ENCODE measurements at places on chromosomes 3 and 15.

DNA sequence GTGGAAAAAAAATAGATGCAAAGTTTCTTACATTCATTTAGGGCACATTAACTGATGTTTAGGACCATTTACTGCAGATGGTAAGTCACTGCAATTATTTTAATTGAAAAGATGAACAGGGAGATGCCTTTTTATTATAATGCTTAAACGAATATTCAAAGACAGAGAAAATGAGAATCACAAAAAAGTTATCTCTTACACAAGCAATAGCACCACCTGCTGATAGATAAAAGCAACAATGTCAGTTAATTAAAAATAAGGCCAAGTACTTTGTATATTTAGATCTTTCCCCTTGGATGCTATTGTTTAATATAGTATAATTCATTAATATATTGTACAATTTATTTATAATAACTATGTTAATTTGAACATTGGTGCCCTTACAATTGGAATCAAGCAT lies 55.9 kb downstream of the IFT80 start:
- no peak for DNase-seq

DNA sequence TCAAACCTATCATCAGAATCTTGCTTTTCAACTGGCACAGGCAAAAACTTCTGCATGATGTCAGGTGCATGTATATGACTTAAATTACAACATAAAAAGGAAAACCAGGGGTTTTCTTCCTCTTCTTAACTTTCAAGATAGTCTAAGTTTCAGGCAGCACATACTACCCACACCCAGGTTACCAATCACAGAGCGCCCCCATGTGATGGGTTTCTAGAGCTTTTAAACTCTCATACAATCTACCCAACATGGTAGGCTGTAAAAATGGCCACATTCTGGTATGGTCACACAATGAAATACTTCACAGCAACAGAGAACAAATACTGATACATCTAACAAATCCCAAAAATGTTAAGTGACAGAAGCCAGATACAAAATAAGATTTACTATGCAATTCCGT lies 7.4 kb downstream of the MESD start:
- DNase-seq, result no peak

- no peak for DNase-seq
These were observed 20.4 kb upstream of the B4GALT4 start for GRCh38 chr3:119261055-119261454.

GRCh38 chr3:123624302-123624701 lies 39.4 kb upstream of the HACD2 start:
- DNase-seq, result no peak

- DNase-seq, result peak; percentile 45
These were observed 169.1 kb downstream of the GAP43 start for GRCh38 chr3:115792206-115792955.

GRCh38 chr3:48275287-48276027 lies 34.6 kb downstream of the ZNF589 start:
- DNase-seq, result no peak

DNA sequence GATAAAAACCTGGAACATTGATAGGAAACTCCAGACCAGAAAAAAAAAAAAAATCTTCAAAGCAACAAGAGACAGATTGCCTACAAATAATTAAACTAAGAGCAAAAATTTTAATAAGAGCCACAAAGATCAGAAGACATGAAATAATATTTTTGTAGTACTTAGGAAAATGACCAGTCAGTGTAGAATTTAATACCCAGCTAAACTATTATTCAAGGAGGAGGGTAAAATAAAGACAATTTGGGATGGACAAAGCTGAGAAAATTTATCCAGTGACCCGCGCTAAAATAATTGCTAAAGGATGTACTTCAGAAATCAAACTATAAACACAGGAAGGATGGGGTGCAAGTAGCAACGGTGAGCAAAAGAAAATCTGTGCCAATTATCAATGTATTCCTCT lies 133.2 kb downstream of the AQP9 start:
- no peak for DNase-seq

- DNase-seq, result no peak
These were observed 537.2 kb upstream of the IL12A start for GRCh38 chr3:159451482-159451881.

DNA sequence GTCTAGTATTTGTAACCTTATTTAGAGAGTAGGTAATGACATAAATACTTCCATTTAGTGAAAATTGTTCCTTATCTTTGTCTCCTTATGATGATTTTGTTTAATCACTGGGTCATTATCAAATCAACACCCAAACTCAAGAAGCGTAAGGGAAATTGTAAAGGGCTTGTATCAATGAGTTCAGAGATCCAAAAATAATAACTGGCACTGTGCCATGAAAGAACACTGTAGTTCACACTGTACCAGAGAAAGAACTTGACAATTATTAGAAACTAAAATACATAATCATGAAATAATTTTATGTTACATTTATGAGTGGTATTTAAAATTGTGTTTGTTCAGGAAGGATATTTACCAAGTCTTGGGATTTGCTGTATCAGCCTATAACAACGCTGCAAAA lies 895.4 kb downstream of the FHIT start:
- no peak for DNase-seq

- no peak for DNase-seq
These were observed 45.1 kb downstream of the TNIK start for GRCh38 chr3:171415070-171415469.

DNA sequence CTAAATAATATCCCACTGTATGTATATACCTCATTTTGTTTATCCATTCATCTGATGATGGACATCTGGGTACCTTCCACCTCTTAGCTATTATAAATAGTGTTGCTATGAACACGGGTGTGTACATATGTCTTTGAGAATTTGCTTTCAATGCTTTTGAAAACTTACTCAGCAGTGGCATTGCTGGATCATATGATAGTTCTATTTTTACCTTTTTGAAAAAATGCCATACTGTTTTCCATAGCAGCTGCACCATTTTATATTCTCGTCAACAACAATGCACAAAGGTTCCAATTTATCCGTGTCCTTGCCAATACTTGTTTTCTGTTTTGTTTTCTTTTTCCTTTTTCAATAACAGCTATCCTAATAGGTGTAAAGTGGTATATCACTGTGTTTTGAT lies 77.1 kb downstream of the PEAK1 start:
- DNase-seq, result no peak

GRCh38 chr3:16929311-16929710 lies 44.6 kb downstream of the PLCL2 start:
- no peak for DNase-seq

GRCh38 chr15:69080295-69081248 lies 66.1 kb downstream of the NOX5 start:
- no peak for DNase-seq

DNA sequence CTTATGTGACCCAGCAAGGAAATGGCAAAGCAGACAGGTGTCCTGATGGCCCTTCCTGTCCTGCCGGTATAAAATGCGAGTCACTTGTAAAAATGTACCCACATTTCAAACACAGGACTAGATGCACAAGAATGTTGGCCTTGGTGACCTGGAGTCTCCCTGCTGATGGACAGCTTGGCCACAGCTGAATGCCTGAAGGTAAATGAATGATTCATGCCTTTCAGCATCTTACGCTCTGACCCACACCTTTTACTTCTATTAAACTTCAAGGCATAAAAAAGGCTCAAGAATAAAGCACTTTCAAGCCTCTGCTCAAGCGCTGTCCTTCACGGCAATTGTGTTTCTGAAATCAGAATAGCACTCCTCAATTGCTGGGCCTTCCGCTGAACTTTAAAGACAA lies 228.0 kb upstream of the SLCO3A1 start:
- no peak for DNase-seq

Measured in CD4-positive, alpha-beta T cell treated with Interleukin-6 at 100 ng/mL for 8 hours (primary cell).